ENCODE measurements at places on chromosomes 6 and 20.

DNA sequence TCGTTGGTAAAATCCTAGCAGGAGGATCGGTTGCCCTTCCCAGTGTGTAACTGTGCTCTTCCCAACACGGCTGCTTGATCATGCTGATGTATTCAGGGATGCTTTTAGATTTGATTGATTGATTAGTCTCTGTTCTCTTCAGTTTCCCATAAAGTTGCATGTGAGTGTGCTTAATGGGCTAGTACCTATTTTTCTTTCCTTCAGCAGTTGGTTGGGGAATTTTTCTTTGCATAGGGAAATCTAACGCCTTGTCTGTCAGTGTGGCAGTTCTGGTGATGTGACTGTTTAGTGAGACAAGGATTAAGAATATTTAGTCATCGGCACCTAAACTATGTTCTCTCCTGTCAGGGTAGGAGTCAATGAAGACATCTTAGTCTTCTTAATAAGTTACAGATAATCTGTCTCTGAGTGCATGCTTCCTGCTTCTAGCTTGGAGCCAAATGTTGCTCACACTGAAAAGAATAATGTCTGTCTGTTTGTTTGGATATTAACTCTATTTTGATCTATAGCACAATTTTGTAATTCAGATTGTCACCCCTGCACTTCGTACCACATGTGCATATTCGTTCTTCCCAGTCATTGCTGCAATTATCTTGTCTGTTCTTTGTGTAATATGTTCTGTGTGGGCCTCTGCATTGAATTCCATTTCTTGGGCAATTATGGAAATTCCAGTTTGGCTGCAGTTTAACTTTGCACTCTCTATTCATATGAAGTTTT lies 169.9 kb downstream of the EDN1 start:
- no peak for DNase-seq

DNA sequence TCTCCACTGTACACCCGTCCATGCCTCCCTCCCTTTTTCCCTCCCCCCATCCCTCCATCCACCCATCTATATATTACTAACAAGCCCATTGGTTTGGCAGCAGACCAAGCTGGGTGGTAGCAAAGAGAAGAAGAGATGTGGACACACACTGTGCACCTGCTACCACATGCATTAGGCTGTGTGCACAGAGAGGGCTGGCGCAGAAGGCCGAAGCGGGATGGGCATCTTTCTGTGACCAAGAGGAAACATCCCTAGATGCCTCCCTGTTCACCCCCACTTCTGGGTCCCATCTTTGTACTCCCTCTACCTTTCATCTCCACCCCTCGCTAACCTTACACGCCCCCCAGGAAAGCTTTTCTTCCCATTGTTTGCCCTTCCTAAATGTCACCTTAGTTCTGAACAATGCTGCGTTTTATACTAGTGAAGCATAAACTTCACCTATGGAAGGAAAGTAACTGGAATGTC lies 64.9 kb upstream of the AFDN start:
- DNase-seq: no peak

DNA sequence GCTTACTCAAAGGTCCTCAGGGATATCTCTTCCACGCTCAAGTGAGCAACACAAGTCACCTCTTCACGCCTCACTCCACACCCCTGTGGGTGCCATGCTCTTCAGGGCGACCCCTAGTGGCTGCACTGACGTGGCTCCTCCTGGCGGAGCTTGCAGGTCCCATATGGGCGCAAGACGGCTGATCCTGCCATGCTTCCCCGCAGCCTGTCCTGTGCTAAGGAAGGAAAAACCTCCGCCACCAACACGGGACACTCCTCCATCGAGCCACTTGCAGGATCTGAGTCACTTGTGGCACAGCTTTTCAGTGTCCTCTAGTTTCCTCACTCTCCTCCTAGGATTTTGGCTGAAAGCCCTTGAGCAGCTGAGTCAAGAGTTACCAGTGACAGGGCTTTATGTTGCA lies 90.7 kb downstream of the KHDC1L start:
- DNase-seq: no peak

DNA sequence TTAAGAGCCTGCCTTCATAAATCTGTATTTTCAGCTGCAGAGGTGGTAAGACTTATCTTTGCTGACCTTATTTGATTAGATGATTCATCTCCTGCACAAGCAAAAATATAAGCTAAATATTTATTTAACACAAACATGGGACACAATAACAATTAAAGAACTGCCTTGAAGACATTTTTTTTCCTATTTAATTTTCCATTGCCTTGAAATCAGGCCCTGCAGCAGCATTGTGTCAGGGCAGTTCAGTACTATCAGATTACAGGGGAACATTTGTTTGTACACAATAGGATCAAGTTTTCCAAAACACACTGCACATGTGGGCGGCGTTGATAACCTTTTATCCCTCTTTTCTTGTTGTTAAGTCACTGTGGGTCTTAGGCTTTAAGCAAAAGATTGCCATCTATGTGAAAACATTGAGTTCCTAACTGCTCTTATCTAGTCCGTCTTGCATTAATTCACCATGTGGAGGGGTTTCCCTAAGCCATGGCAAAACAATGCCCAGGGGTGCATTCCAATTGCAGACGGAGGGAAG lies 7.4 kb downstream of the ADGRF5 start:
- DNase-seq: no peak

DNA sequence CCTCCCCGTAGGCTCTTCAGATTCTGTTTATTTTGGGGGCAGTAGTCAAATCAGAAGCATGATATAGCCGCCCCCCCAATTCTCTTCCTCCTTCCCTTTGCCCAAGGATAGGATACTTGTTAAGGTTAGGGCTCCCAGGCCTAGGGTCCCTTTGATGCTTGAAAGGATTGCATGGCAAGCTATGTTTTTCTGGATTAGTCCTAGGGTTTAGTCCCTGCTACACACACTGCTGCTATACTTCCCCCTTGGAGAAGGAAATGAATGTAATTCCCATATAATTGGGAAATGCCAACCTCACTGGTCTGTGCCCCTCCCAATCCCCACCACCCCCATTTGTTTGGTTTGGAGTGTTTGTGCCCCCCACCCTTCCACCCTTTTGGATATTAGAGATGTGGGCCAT lies 62.8 kb downstream of the ZFAND3 start:
- no peak for DNase-seq

DNA sequence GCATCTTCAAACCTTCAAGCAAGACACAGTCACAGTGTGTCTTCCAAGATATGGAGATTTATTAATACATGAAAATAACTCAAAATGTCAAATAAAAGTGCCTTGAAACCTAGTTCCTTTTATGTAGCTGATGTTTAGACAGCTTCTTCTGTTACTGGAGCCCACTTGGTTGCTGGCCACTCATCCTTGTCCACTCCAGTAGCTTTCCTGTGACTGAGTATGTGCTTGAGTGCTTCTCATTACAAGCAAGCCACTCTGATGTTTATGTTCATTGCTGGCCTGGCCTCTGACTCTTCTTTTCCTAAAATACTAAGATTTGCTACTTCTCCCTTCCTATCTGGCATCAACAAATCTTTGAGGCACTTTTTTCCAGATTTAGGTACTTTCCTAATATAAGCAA lies 545.2 kb upstream of the MAN1A1 start:
- no peak for DNase-seq

DNA sequence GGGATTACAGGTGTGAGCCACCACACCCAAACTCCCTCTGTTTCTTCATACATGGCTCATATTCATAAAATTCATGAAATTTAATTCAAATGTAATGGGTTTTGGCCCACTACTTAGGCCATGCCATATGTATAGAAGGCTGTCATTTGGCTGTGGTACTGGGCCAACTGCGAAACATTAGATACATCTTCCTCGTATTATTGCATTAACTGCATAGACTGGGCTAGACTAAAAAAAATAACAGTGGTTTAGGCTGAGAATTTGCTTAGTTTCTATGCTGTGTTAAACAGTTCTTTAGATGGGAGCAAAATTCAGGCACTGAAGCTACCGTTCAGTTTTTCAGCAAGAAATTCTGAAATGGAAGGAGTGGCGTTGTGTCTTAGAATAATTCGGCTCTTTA lies 133.6 kb downstream of the DOK5 start:
- DNase-seq: no peak

DNA sequence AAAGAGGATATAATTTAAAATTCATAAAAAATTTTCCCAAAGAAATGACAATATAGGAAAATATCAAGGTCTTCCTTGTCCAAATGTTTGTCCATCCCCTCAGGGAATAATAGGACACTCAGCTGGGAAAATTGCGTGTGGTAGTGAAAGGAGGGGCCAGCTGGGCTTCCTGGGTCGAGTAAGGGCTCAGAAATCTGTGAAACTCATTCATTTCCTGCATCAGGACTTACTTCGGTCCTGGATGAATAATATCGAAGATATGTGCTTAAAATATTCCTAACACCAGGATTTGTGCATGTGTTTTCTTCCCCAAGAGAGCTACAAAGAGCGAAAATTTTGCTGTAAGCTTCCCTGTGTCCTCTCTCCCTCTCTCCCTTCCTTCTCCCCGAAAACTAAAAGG lies 118.2 kb upstream of the GJE1 start:
- no peak for DNase-seq

GRCh38 chr6:53476964-53477363 lies 67.9 kb downstream of the GCLC start:
- DNase-seq: no peak

DNA sequence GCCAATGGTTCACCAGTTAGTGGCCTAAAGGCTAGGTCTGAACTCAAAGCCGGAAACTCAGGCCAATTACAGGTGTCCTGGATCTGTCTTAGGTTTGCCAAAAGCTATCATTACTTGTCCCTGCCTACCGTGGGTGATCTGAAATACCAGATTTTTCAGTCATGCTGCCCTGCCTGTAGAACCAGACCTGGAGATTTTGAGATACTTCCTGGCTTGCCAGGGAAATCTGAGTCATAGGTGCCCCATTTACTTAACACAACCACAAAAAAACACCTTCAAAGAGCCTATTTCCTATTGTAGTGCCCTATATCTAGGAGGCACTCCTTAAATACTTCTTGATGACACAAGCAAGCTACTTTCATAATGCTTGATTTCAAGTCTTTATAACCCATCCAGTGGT lies 13.9 kb upstream of the RANBP9 start:
- DNase-seq: no peak

- DNase-seq: no peak
Observed at GRCh38 chr6:32742374-32742773, 1.2 kb downstream of the HLA-DQA2 start.

DNA sequence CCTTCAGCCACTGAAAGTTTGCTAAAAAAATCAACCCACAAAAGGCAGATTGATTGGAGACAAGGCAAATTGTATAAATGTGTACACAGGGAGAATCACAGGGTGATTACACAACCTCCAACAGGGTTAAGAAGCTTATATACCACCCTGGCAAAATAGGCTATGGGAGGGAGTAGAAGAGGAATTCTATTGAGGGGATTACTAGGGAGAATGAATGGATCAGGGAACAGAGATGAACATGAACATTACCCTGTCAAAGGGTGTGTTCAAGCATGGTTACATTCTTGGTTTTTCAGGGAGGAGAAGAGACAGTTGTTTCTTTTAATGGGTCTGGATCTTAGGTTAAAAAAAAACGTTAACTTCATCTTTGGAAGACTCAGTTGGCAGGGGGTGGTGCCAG lies 5.1 kb upstream of the MRS2 start:
- DNase-seq: no peak

DNA sequence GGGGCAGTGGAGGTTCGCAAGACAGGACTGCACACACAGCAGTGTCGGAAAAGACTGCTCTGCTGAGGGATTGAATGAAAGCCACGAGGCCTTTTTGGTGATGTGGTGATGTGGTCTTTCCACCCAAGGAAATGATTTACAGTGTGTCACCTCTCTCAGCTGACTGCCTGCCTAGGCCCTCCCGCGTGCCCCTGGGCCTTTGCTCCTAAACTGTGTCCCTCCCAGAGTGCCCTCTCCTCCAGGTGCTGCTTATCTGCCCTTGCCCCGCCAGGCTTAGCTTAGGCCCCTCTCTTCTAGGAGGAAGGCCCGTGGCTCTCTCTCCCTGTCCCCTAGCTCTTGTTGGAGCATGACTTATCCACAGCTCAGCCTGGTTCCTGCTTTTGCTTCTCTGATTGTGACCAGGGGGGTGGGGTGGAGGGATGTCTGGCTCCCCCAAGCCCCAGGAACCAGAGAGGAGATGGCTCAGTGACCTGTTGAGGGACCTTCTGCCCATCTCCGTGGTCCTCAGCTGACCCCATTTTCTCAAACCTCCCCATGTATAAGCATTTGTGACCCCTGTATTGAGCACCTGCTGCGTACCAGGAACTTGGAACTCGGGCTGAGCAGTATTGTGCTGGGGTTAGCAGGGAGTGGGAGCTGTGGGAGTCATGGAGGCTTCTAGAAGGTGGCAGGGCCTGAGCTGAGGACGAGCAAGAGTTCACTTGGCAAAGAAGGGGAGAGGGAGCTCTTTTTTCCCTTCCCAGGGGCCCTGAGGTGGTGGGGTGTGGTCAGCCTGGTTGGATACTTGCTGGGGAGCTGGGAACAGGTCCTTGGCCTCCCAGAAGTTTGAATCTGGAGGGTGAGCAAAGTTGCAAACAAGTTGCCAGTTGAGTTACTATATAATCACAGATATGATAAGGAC lies 2.2 kb downstream of the SRC start:
- no peak for DNase-seq

DNA sequence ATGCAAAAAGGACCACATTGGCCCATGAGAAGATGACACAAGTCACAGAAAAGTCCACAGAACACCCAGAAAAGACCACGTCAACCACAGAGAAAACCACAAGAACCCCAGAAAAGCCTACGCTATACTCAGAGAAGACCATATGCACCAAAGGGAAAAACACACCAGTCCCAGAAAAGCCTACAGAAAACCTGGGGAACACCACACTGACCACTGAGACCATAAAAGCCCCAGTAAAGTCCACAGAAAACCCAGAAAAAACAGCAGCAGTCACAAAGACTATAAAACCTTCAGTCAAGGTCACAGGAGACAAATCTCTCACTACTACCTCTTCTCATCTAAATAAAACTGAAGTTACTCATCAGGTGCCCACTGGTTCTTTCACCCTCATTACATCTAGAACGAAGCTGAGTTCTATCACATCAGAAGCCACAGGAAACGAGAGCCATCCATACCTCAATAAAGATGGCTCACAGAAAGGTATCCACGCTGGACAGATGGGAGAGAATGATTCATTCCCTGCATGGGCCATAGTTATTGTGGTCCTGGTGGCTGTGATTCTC lies 11.2 kb downstream of the MUCL3 start:
- DNase-seq: no peak

DNA sequence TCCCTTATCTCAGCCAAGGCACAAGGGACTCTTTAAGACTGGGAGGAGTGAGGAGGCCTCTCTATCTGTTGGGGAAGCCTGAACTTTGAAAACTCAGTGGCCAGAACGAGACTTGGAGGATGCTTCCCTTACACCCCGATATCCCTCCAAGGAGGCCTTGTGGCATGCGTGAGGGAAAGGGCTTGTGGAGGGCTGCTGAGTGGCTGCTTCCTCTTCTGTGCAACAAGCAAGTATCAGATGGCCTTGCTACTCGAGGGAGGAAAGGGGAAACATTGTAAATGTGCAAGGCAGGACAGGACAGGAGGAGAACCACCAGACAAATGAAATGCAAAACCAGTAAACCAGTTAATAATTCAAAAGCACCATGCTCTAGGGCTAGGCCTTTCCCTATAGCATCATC lies 306.5 kb upstream of the MAP3K7 start:
- no peak for DNase-seq

- DNase-seq: peak; percentile 55
Observed at GRCh38 chr6:38493931-38494547, 145.7 kb downstream of the BTBD9 start.
